ENCODE measurements at places on chromosomes 2 and 18.
A peak's percentile ranks its signal among the peaks of the same experiment; 100 is the strongest.

GRCh38 chr2:42804338-42804737, 12.0 kb upstream of the HAAO start:
- DNase-seq, result no peak

DNA sequence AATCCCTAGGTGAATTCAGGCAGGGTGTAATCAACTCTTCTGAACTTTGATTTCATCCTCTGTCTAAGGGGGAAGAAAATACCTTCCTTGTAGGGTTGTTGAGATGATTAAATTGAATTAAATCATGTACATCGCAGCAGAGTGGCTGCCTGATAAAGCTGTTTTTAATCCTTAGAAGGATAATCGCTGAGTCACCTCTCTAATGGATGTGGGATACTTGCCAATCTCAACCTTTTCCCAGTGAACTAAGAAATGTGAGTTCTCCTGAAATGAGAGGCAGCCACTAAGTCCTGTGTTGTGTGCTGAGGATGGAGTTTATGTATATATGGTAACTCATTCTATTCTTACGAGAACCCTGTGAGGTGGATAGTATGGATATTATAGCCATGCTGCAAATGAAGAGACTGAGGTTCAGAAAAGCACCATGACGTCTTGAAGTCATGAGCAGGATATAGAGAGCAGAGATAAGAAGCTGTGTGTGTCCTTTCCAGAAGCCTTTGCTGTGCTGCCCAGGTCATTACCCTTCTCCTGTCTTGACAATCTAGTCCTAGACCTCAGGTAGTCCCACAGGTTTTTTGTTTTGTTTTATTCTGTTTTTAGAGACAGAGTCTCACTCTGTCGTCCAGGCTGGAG, 93.3 kb downstream of the HNRNPLL start:
- no peak for DNase-seq

DNA sequence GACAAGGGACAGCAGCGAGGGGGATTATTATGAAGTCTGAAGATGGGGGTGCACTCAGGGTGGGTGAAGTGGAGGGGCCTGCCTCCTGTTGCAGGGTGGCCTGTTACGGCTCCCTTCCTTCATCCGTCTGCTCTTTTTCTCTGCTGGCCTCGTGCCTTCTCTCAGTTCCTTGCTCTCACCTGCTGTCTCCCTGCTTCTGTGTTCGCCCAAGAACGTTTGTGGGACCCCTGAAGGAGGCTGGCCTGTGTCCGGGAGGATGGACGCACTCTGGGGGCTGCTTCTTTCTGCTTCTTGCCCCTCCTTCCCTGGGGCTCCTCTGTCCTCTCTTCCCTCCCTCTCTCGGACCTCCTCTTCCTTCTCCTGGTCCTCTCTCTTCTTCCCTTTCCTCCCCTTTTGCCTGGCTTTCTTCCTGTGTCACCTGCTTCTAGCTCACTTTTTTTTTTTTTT, 13.8 kb downstream of the MROH2A start:
- no peak for DNase-seq

DNA sequence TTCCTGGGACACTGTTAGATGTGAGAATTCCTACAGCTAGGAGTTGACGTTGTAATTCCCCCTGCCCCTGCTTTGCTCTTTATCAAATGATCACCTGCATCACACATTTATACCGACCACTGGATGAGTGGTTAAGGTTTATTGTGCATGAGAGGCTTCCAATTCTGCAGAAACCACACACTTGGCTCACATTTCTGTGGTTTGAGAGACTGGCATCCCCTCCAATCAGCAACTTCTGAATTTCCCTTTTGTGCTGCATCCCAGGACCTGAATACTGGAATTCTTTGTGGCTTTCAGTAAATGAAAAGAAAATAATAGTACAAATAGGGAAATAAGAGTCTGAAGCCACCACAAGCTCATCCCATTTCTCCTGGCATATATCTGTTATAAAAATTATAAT, 628.7 kb upstream of the PIK3C3 start:
- DNase-seq, result no peak

DNA sequence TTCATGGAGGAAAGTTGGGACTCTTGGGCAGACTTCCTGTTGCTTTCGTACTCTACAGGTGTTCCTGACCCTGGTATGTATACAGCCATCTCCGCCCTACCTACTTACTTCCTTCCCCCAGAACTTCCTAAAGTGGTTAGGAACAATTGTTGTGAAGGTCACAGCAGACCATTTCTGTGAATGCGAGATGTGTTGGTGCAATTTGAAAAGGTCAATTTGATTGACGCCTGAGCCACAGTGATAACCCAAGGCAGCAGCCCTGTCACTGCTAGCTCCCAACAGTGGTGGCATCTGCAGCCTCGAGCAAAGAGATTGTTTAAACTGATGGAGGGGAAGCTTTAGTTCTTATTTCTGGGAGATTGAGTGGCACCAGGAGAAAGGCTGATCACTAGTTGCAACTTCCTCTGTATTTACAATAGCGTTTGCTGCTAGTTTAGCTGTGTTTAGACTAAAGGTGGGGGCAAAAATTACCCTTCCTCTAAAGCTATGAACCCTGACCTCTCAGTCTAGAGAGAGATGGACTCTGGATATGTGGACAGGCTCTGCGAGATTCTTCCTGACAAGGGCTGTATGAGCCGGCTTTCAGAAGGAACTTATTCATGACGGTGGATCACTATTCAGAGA, 78.3 kb upstream of the MAP4K3 start:
- no peak for DNase-seq

GRCh38 chr2:42060718-42061619, 13.1 kb downstream of the PKDCC start:
- no peak for DNase-seq

DNA sequence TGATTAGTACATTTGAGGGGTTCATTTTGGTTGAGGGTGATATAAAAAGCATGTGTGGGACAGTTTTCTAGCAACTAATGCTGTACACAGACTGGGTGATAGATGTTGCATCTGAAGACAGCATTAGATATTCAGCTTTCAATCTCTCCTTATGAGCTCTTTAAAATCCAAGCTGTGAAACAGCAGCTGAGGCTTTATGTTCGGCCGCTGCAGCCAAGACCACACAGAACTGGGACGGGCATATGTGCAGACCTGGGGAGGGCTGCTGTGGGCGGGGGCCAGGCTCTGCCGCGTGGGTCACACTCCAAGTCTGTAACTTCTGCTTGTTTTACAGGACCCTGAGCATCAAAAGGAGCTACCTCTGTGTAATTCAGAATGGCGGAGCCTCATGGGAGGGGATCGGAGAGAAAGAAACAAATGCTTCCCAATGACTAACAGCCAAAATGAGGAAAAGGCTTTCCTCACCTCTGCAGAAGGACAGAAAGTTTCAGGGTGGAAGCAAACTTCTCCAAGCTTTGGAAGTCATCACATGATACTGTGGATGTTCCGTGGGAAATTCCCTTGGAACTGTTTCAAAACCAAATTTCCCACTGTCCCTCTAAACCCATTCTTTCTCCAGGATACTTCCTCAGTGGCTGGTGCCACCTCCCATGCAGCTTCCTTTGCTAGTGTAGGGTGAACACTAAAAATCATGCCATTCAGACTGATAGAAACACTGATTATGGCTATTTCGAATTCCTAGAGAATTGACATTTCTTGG, 711.9 kb upstream of the ID2 start:
- no peak for DNase-seq

- no peak for DNase-seq
Observed at GRCh38 chr2:106012591-106013347, 181.3 kb downstream of the UXS1 start.

GRCh38 chr18:78796693-78797455, 182.7 kb upstream of the SALL3 start:
- no peak for DNase-seq

GRCh38 chr2:2879781-2880180, 497.8 kb downstream of the EIPR1 start:
- no peak for DNase-seq

- DNase-seq, result no peak
Observed at GRCh38 chr18:4231260-4231659, 223.8 kb downstream of the DLGAP1 start.

GRCh38 chr2:68948710-68949109, 4.0 kb downstream of the GKN2 start:
- no peak for DNase-seq

DNA sequence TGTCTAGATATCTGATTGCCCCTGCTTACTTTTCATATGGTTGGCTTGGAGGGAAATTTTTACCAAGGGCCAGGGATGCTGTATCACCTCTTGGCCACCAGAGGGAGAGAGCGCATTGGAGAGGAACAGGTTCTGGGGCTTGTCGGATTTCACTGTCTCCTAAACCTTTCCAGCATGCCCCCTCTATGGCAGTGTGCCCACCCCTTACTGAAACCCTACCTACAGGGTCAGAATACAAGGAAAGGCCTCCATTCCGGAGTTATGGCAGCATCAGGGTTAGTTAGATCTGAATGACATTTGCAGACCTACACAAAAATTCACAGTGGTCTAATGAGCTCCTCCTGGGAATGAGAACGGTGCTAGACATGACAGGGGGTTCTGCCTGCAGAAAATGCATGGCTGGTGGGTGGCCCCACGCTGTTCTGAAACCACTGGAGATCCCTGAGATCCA, 5.8 kb downstream of the SLC14A2 start:
- DNase-seq, result peak; percentile 13

DNA sequence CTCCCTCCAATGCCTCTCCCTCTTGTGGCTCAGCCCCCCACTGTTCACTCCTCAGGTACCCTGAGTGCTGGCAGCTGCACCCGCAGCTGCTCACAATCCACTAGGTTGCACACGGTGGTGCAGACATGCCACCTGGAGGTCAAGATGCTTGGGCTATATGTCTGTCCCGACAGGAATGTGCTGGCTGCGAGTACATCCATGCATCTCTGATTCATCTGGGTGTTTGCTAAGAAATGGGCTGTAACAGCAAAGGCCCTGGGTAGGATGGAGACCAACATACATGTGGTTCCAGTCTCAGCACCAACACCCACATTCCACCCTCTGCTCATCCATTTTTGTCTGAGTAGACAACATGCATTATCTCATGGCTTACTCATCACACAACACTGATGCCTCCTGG, 31.3 kb downstream of the ANKMY1 start:
- DNase-seq, result no peak

- no peak for DNase-seq
Observed at GRCh38 chr2:235139956-235140800, 188.4 kb downstream of the SH3BP4 start.

DNA sequence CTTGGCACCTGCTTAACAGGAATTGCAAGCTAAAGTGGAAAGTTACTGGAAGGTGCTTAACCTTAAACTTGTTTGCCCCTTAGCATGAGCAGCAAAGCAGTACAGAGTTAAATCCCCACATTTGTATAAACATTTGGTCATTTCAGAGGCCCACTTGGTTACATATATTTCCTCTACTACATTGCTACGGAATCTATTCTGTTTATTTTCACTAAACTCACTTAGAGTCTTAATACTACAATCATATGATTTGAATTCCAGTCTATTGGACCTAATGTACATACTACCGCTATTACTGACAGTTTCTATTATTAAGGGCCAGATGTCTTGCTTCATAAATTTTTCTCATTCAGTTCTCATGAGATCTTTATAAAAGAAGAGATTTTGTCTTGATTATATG, 1294.0 kb downstream of the LRP1B start:
- DNase-seq, result no peak

DNA sequence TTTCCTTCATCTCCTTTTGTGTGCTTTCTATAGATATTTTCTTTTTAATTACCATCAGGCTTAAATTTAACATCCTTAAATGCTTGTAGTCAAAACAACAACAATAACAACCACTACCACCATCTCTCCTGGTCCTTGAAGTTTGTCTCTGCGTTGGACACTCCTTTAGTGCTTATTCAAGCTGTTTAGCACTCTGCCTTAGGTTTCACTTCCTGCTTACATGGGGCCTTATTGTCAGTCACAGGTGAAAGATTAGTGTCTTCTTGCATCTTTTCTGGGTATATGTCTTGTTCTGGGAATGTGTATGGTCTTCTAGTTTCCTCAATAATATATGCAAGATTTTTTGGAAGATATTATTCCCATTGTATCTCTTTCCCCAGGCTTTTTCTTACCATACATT, 240.1 kb upstream of the NXPH2 start:
- DNase-seq, result no peak

GRCh38 chr2:31525876-31526275, 54.9 kb downstream of the SRD5A2 start:
- DNase-seq, result no peak

GRCh38 chr2:166246901-166247300, 119.1 kb upstream of the SCN1A start:
- no peak for DNase-seq

DNA sequence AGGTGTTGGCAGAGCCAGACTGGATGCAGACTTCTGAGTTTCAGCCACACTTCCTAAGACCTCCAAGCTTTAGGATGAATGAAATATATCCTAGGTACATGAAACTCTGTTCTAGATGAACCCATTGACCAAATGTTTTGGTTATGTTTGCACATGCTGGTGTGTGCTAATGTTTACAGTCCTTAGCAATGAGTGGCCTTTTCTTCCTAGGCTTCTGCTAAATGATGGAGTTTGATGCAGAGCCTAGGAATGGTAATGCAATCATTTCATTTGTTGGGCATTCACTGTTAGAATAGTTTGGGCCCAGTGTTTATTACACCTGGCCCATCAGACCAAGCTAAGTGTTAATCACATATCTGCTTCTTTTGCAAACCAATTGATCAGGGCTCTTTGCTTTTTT, 464.7 kb downstream of the MEIS1 start:
- no peak for DNase-seq

GRCh38 chr18:46209161-46209560, 105.0 kb downstream of the HAUS1 start:
- DNase-seq, result no peak

- DNase-seq, result no peak
Observed at GRCh38 chr2:205768341-205768740, 86.0 kb downstream of the NRP2 start.

- no peak for DNase-seq
Observed at GRCh38 chr2:170354388-170354787, 176.4 kb downstream of the MYO3B start.

GRCh38 chr2:16378031-16378430, 287.6 kb downstream of the CYRIA start:
- no peak for DNase-seq

GRCh38 chr2:1277634-1278033, 135.6 kb upstream of the TPO start:
- DNase-seq, result no peak

- DNase-seq, result no peak
Observed at GRCh38 chr18:3816610-3817363, 366.8 kb downstream of the TGIF1 start.

DNA sequence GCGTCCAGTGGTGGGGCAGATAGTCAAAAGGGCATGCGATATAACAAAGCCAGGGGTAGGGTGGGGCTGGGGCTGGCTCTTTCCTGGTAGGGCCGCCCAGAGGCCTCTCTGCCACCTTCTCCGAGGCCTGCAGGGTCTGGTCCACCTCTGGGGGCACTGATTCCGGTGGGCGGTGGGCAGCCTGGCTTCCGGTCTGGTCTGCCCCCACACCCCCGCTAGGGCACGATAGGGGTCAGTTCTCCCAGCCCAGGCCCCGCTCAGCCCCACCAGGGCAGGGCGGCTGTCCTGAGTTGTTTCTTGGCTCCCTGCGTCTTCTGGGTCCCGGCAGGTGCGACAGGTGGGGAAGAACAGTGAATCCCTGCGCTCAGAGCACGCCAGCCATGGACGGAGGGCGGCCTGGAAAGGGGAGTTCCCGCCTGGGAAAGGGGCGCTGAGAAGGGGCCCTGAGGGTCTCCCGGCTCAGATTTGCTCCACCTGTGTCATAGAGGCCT, 707 bp upstream of the ERFE start:
- DNase-seq, result no peak
